ENCODE measurements at places on chromosomes 7 and 10.

- no peak for DNase-seq
Measured at GRCh38 chr10:95605163-95605562, 44.0 kb upstream of the SORBS1 start.

- DNase-seq, result no peak
Measured at GRCh38 chr10:100886521-100886920, 26.2 kb upstream of the SLF2 start.

- DNase-seq, result no peak
Measured at GRCh38 chr7:100895956-100896731, 456 bp upstream of the ACHE start.

DNA sequence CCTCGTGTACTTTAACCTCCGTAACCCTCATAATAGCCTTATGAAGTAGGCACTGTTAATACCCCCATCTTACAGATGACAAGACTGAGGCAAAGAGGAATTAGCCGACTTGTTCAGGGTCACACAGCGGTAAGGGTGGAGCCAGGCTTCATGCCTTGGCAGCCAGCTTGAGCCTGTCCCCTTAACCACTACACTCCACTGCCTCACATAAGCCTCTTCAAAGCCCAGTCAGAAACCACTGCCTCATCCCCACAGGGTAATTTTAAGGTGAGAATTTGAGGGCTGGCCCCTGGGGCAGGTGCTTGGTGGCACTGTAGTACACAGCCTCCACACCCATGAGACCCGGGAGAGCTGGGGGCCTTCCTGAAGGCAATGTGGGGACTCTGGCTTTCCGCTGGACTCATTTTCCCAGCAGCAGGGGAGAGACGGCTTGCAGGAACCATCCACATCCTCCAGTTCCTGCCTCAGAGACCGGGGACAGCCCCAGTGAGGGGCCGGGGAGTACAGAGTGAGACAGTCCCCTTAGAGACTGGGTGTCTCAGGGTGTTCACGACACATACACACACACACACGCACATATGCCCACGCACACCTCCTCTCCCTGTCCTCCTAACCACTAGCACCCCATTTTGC, 7.6 kb upstream of the C10orf105 start:
- DNase-seq, result peak; percentile 70

DNA sequence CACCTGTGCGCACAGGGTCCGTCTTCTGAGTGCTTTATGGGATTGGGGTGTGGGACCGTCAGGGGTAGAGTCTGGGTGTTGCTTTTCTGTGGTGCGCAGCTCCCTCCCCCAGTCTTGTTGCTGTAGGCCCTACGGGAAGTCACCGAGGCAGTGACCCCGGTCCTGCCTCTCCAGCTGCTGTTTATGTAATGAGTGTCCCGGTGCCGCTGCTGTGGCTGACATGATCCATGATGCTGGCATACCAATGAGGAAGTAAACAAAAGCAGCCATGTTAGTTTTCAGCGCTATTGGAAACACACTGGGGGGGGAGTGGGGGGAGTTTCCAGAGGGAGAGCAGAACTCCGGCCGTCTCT, 1.1 kb downstream of the TRIM8 start:
- DNase-seq, result no peak

- no peak for DNase-seq
Measured at GRCh38 chr10:128470321-128470965, 344.2 kb upstream of the MKI67 start.

DNA sequence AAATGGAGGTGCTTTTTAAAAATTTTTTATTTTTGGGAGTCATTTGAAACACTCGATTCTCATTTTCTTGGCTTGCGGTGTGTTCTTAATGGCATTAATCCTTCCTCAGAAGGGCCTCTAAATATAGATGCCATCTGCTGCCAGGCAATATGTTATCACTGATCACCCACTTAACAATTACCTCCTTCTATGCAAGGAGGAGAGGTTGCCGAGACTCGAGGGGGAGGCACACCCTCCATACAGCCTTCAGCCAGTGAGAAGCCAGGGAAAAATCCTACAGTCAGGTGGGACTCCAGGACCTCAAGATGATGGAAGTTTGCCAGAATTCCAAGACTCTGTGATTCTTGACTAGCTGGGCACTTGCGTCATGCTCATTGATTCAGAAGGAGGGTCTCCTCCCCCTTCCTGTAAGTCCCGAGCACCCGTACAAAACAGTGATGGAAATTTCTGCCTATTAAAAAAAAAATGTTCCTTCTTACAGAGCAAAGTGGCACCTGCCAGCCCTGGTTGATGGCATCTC, 574.5 kb downstream of the TYW1 start:
- DNase-seq, result no peak

GRCh38 chr7:67523713-67524112, 527.1 kb downstream of the TYW1 start:
- no peak for DNase-seq

- DNase-seq, result peak; percentile 16
Measured at GRCh38 chr7:33044986-33045385, 17.6 kb downstream of the NT5C3A start.

DNA sequence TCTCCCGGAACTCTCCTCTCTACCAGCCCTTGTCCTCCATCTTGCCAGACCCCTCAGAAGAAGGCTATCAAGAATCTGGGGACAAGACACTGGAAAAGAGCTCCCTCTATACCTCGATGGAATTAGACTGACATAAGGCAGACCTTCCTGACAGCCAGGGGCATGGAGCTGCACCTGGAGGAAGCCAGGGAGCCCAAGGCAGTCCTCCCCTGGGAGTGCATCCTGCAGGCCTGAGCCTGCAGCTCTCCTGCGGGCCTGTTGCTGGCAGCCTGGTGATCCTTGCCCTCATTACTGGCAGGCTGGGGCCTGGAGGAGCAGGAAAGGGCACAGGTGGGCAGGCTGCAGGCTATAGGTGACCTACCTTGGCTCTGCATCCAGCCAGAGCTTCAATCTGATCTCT, 323.4 kb downstream of the GRID1 start:
- no peak for DNase-seq

DNA sequence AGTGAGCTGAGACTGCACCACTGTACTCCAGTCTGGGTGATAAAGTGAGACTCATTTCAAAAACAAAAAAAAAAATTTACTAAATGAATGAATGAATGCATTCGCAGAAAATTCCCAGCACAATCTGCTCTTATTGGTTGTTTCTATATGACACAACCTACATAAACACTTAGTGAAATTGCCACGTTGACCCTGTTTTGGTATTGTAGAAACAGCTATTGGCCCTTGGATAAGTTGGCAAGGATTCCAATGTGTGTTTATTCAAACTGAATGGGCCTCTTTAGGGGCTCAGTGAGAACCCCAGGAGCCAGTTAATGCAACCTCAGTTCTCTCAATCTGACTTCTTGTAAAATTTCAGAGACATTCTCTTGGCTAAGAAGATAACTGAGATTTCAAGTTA, 66.0 kb downstream of the HHEX start:
- no peak for DNase-seq

- DNase-seq, result no peak
Measured at GRCh38 chr7:11373546-11374142, 400.0 kb downstream of the PHF14 start.

DNA sequence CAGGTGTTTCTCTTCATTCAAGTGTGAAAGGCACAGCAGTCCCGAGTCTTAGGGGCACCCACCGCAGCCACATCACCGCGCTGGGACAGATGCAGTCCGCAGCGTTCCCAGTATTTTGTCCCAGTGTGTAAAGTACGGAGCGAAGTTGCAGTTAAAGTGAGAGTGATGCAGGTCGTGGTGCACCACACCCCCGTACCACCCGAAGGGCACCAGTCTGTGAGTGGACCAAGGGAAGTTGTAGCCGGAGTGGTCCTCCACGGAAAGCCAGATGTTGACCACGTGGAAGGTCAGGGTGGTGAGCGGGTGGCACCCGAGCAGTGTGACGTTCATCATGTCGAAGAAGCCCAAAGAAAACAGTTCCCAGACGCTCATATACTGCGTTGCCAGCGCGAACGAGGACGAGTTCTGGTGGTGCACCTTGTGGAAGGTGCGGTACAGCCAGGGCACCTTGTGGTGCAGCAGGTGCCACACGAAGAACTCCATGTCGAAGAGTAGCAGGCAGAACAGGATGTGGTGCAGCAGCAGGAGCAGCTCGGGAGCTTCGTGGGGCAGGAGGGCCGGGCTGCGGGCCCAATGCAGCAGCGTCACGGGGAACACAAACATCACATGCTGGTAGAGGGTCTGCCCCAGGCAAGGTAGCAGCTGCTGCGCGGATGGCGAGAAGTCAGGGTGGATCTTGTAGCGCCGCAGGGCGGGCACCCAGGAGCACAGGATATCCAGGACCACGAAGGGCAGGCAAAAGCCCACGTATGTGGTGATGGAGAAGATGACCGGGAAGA, 526 bp downstream of the CH25H start:
- DNase-seq, result peak; percentile 23

GRCh38 chr10:75417522-75417927, 13.9 kb upstream of the LRMDA start:
- no peak for DNase-seq

- no peak for DNase-seq
Measured at GRCh38 chr10:19668116-19668515, 148.1 kb upstream of the PLXDC2 start.

- peak; percentile 66 for DNase-seq
Measured at GRCh38 chr7:141975806-141976523, 2.4 kb upstream of the TAS2R38 start.

DNA sequence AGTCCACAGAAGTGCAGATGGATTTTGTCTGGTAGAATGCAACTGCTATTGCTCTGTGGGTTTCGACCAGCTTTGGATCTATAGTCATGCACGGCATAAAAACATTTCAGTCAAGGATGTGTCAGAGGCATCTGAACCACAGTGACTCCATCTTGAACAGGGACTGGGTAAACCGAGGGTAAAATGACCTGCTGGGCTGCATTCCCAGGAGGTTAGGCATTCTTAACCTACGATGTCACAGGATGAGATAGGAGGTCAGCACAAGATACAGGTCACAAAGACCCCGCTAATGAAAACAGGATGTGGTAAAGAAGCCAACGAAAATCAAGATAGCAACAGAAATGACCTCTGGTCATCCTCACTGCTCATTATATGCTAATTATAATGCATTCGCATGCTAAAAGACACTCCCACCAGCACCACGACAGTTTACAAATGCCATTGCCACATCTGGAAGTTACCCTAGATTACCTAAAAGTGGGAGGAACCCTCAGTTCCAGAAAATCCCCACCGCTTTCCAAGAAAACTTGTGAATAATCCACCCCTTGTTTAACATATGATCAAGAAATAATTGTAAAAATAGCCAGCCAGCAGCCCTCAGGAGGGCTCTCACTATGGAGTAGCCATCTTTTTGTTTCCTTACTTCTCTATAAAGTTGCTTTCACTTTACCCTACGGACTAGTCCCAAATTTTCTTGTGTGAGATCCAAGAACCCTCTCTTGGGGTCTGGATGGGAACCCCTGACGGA, 50.7 kb upstream of the CPXM2 start:
- DNase-seq, result no peak

DNA sequence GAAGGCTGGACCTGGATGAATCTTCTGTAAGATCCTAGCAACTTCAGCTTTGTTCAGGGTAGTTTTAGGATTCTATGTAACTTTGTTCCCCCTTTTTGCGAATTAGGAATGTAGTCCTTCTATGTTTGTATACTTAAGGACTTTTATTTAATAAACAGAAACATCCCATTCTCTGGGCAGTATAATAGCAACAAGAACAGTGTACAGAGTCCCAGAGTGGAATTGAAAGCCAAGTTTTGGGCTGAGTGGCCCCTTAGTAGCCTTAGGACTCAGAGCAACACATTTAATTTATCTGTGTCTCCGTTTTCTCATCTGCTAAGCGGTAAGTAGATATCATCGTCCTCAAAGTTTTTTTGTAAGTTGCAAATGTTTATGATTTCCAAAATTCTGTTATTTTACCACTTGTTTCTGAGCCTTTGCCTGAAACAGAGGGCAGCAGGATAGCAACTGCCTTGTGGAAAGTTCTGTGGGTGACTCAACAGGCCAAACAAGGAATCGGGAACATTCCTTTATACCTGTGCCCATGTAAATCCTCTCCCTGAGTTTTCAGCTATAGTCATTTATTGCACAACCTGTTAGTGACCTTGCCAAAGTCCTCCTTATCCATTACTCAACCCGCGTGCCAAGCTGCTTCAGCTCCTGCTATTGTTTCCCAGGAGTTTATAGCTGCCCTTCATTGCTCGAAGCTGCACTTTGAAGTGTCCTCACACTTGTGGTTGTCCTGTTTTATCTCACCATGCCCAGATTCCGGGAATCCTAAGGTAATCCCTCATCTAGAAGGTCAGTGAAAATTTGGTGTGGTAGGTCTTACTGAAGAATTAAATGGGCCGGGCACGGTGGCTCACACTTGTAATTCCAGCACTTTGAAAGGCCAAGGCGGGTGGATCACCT, 199.1 kb upstream of the AHR start:
- no peak for DNase-seq

DNA sequence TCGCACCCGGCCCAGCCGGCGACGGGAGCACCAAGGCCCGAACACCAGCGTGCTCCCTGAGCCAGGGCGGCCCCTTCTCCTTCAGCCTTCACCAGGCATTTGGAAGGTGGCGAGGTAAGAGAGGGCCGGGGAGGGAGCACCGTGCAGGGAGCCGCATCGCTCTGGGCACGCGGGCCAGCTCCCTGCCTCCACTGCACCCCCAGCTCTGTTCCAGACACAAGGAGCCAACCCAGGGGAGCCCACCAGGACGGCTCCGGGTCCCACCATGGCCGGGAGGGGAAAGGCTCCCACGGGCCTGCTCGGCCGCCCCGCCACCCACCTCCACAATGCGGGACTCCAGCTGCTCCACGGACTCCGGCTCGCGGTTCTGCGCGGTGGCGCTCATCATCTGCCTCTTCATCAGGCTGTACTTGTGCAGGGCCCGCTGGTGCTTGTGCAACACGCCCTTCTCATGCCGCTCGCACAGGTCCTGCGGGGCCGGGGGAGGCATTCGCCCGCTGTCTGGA, 15.1 kb downstream of the NUDT1 start:
- no peak for DNase-seq

- no peak for DNase-seq
Measured at GRCh38 chr7:158737064-158737695, 32.6 kb upstream of the NCAPG2 start.

DNA sequence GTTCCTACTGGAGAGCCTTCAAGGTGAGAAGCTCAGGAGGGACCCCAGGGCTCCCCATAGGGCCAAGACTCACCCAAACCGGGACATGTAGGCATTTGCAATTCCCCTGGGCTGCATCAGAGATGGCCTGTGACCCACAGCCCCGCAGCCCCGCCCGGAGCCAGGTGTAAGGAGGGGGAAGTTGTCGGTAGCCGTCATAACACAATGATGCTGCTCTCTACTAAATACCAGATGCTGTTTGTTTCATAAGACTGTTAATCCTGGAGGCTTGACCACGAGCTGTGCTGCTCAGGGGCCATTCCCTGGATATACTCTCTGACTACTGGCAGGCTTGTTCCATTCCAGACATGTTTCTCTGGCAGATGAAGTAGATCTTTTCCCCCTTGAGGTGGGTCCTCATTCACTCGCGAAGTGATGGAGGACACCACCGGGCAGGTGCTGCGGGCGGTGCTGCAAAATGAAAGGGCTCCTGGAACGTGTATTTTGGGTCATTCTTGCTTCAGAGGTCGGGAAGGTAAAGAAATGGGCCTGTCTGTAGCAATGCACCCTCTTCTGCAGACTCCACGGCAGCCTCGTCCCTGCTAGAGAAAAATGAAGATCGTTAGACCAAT, 61.1 kb downstream of the MKI67 start:
- no peak for DNase-seq

GRCh38 chr7:130891254-130892094, 157.5 kb upstream of the KLF14 start:
- DNase-seq, result no peak
